ENCODE measurements at places on chromosomes 2 and 18.

- no peak for DNase-seq
Measured at GRCh38 chr2:63218800-63219526, 168.3 kb downstream of the OTX1 start.

DNA sequence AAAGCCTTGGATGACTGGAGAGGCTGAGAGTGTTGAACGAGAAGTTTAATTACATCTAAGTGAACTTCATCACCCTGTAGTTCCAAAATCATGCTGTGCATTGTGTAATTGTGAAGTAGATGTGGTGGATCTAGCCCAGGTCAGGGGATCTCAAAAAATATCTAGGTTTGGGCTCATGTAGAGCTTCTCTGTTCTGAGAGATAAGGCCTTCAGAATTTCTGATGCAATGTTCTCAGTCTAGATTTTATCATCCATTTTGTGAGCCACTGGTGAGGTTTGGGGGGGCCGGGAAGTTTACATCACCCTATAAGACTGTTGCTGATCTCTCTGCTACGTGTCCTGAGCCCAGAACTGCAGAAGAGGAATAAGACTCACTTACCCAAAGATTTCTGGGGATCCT is 719.4 kb downstream of the SOCS6 start:
- no peak for DNase-seq

DNA sequence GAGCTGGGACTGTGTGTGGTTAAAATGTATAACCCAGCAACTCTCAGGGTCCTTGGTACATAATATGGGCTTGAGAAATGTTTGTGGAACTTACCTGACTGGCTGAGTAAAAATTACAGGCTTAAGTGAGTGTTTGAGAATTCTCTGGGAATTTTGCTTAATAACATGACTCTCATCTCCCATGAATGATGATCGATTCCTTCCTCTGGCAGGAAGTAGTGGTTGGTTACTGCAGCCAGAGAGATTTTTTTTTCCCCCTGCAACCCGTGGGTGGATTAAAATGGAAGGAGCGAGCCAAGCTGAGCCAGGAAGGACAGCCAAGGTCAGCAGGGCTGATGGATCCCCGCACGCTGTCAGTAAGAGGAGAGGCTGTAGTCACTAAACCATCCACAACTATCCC is 40.6 kb upstream of the RFX8 start:
- no peak for DNase-seq

DNA sequence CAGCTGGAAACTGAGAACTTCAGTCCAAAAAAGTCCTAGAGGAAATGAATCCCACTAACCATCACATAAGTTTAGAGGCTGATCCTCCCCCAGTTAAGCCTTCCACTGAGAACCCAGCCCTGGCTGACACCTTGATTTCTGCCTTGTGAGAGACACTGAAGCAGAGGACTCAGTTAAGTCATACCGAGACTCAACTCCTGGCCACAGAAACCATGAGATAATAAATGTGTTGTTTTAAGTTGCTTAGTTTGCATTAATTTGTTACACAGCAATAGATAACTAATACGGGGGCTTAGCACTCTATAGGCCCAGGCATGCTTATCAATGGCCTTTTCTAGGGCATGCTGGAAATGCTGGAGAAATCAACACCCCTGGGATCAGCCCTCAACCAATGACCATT is 3.4 kb upstream of the ADD2 start:
- DNase-seq = no peak

- DNase-seq = no peak
Measured at GRCh38 chr2:231359948-231360347, 35.6 kb upstream of the B3GNT7 start.

GRCh38 chr2:73561422-73561821 is 80.8 kb downstream of the NAT8 start:
- DNase-seq = no peak

- DNase-seq = no peak
Measured at GRCh38 chr2:48189552-48190228, 283.4 kb upstream of the FBXO11 start.

DNA sequence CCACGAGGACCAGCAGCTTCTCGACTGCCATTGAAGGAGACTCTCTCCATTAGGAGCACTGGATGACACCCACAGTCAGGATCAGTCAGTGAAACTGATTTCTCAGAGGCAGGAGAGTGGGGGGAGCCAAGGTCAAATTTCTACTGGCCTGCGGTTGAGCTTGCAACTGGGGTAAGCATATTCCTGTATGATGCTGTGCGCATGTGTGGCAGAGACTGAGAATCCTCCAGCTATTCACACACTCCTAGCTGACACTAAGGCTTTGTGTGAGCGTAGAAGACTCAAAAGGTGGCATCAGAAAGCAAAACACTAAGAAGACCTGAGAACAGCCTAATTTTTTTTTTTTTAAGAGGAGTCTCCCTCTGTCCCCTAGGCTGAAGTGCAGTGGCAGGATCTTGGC is 19.8 kb upstream of the TTL start:
- no peak for DNase-seq

- no peak for DNase-seq
Measured at GRCh38 chr2:97651114-97651513, 5.3 kb downstream of the COX5B start.

DNA sequence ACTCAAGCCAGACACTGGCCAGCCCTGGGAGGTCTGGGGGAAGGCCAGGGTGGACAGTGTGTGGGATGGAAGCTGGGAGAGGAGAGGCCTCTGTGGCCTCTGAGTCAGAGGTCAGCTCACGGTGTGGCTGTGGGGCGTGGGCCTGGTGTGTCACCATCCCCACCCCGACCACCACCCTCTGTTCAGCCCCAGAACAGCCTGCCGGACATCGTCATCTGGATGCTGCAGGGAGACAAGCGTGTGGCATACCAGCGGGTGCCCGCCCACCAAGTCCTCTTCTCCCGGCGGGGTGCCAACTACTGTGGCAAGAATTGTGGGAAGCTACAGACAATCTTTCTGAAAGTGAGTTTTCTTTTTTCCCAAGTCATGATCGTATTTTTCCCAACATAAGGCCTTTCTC is 110.5 kb downstream of the DYSF start:
- no peak for DNase-seq

GRCh38 chr2:147110317-147110716 is 734.5 kb upstream of the ACVR2A start:
- DNase-seq = no peak

DNA sequence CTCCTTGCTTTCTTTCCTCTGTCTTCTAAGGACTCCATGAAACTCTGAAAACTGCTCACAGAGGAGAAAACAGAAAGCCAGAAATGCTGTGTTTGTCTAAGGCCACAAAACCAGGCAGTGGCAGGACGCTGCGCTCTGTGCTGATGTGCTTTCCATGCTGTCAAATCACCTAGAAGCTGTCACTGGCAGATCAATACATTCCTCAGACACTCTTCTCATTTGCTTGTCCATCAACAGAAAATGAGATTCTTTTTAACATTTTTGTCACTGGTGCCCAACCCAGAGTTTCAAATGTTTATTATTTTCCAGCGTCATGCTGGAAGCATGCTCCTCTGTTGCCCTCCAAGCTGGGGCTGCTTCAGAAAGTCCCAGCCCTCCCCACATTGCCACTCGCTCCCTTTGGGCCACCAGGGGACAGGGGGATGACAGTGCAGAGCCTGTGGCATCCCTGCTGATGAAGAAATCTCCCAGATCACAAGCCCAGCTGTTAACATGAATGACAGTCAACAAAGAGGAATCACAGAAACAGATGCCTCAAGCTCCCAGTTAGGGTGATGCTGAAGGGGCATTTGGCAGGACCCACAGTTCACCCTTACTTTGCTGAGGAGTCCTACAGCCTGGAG is 117.5 kb upstream of the MEIS1 start:
- no peak for DNase-seq

DNA sequence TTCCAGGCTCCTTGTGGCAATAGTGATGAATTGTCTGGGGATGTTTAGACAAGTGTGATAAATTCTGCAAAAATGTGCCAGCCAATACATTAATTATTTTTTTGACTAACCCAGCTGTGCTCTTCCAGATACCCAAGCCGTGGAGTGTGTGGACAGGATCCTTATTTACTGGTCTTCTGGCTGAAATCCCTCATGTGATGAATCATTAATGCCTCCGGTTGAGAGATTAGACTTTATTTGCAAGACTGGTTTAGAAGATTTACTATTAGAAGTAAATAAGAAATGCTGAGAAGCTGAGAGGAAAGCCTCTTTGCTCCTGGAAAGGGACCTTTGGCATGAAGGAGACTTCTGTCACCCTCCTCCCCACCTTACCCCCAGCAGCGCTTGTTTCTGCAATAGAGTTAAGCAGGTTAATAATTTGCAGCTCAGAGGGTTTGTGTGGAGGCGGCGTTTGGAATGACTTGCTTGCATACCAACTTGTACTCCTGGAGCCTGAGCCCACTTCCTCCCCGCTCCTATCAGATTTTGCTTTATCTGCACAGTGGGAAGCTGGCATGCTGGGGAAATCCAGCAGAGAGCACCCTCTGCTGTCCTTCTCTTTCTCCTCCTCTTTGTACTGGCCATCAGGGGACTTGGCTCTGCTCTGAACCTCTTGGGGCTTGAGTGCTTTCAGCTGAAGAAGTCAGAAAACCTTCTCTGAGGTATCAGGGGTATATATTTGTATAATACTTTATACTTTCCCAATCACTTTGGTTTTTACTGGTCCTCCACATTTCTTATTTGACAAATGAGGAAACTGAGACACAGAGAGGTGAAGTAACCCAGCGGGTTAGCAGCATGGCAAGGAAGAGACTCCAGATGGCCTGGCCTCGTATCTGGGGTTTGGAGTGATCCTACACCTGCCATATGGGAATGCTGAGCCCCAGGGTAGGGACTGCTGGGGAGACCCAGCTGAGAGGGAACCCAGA is 16.3 kb downstream of the SLC3A1 start:
- no peak for DNase-seq

GRCh38 chr2:17689010-17689409 is 64.6 kb downstream of the SMC6 start:
- no peak for DNase-seq

GRCh38 chr18:80145196-80145804 is 36.2 kb downstream of the ADNP2 start:
- no peak for DNase-seq

GRCh38 chr18:24605444-24605843 is 145.0 kb downstream of the HRH4 start:
- DNase-seq = no peak

DNA sequence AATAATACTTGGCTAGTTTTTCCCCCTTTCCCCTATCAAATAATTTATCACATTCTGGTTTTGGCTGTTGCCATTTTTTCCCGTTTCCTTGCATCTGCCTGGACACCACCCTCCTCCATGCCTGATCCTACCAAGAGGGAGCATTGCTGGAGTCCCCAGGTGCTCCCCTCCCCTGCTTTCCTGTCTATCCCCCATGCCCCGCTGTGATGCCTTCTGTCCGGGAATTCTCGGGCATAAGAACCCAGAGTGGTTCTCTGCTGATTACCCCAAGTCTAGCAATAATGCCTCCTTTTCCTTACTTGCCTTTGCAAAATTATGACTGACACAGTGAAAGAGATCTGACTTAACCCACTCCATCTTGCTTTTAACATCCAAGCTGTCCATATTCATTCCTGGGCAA is 248.0 kb upstream of the PXDN start:
- no peak for DNase-seq

- no peak for DNase-seq
Measured at GRCh38 chr2:217142649-217143266, 282.9 kb upstream of the TNP1 start.

DNA sequence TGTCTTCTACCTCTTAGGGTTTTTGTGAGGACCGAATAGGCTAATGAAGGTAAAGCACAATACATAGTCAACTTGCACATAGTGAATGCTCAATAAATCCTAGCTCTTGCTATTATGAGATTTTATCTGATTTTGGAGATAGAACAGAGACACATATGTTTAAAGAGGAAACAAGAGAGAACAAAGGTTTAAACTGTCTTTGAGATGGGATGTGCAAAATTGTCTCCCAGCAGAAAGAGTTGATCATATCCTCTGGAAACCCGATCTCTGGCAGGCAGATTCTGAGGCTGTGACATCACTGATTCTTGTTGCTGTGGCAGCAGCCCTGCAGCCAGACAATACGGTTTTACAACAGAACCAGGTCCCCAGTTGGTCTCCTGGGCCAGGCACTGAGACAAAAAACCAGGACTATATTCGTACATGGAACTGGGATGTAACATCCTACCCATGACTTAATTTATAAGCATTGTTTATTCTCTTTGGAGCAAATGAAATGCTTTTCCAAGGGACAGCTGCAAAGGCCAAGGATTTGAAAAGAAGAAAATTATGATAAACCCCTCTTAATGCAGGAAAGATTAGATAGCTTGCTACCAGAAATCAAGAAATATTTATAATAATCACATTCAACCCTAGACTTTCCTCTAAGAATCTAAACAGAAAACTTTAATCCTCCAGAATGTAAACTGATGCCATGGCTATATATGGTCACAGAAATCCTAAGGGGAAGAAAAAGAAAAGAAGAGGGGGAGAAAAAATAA is 80.2 kb downstream of the SLC8A1 start:
- DNase-seq = no peak

DNA sequence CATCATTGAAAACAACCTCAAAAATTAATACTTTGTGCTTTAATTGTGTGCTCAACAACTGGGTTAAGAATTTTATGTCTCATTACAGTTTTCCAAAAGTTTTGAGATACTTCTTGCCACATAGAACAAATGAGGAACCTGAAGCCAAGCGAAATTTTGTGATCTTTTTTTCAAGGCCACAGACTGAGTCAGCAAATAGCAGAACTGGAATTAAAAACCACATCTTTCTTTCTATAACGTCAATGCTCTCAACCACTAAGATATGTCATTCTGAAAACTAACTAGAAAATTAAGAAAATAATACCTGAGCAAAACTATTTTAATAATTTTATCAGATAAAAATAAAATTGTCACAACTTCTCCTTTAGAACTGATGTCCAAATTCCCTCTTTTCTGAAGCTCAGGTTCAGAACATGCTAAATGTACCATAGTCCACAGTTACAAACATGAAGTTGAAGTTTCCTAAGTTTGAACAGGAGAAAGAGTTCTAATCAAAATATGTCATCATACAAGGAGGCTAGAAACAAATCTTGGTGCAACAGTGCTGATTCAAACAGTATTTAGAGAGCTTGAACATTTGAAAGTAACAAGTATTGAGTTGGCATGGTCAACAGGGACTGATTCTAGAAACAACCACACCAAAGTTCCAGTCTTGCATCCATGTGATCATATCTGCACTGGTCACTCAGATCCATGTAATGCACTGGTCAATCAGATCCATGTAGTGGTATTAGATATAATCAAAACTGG is 27.6 kb upstream of the CALCRL start:
- DNase-seq = no peak
